IPS-NIHi11 (cell line): ENCODE measurements at places on chromosomes 6 and 20.

DNA sequence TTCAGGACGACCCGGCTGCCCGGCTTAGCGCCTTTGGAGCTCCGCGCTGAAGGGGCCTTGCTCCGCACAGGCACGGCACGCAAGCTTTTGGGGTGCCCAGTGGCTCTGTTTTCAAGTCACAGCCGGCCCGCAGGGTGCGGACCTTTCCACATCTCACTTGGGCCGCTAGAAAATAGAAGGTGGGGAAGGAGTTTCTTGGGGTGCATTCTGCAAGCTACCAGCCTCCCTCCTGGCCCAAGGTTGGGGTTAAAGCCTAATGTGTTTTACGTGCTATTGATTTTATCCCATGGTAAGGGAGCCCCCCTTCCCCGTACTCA is 561 bp downstream of the KAT14 start:
- no peak for DNase-seq

DNA sequence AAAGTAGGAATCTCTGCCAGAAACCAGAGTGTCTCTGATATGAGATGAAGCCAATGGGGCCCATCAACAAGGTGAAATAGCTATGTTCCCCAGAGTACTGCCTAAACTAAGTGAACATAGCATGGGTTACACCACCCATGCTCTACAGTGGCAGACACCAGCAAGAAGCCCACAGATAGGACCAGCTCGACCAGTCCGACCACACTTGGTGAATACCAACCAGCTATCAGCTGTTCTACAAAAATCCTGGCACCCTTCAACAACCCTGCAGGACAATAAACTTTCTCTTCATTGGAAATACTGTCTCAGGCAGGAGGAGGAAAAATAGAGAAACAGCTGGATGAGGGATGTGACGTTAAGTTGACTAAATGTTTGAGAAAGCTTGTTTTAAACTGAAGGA is 311.4 kb downstream of the EPM2A start:
- no peak for DNase-seq

GRCh38 chr6:117706504-117706903 is 31.2 kb downstream of the NUS1 start:
- DNase-seq, result no peak

- no peak for DNase-seq
These were observed 7.9 kb downstream of the KIAA1755 start for GRCh38 chr20:38252292-38253288.

- no peak for DNase-seq
These were observed 32.2 kb downstream of the AHI1 start for GRCh38 chr6:135465307-135465706.

- no peak for DNase-seq
These were observed 35.2 kb upstream of the MRGBP start for GRCh38 chr20:62760856-62761758.

DNA sequence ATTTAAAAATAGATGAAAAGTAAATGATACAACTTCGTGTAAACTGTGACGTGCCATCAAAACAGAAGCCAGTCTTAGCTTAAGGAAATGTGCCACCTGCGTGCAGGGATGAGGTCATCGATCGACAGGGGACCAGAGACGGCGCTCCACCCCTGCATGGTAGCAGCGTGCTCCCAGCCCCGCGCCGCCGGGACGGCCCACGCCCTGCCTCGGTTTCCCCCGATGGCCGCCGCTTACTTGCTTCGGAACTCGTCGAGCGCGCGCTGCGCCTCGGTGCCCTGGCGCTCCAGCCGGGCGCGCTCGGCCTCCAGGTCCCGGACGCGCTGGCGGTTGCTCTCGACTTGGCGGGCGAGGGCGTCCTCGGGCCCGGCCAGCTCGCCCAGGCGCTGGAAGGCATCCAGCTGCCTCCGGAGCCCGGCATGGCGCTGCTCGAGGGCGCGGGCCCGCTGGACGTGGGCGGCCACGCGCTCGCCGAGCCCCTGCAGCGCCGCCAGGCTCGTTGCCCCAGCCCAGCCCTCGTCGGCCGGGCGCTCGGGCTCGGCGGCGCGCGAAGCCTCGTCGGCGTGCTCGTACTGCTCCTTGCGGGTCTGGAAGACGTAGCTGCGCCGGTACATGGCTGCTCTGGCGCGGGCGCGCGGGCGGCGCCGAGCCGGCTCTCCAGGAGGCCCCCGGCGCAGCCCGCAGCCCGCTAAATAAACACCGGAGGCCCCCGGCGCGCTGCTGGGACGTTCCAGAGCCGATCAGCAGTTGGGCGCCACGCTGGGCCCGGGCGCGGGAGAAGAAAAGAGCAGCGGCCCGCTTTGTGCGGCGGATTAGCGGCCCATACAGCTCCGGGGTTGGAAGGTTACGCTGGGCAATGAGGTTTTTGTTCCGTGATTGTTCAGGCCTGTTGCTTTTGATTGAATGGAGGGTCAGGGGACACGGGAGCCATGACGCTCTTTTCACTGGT is at the start of gene BFSP1:
TSS of gene BFSP1 (minus strand) at position 664 of the 949 bp plus-strand sequence. CDS start at position 614, 50 bp downstream.
- peak; percentile 77 for DNase-seq

DNA sequence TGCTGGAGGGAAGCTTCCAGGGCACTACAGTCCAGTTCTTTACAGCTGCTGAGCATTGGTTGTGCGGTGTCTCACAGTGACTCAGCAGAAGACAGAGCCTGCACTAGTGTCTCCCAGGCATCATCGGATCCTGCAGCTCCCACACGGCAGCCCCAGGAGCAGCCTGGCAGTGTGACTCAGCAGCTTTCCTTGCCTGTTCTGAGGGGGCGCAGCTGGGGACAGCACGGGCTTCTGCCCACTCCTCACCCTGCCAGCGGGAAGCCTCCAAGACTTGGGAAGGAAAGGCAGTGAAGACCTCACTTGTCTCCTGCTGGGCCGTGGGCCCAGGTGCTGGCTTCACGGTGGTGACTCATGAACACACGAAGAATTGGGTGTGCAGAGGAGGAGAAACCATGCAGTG is 165.4 kb downstream of the SYNDIG1 start:
- peak; percentile 67 for DNase-seq

- DNase-seq, result peak; percentile 65
These were observed 116.1 kb upstream of the TRAF3IP2 start for GRCh38 chr6:111721753-111722154.

DNA sequence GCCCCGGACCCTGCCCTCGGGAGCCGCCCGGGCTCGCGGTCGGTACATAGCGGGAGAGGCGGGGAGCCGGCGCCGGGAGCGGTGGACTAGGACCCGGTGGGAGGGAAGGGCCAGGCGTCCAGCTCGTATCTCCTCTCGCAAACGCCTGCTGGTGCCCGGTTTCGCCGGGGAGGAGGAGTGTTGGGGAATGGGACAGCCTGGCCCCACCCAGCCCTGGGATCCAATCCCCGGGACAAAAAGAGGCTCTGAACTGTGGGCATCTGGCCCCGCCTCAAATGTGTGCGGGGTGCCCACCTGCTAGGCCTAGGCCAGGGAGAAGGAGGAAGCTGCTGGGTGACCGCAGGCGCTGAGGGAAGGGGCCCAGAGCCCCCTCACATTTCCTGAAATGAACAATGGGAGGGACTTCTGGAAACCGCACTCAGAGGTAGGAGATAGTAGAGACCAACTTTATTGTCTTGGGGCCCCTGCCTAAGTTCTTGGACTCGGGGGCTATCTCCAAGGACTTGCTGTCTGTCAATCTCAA is at the start of gene KCNK17:
TSS of gene KCNK17 (minus strand) at position 147 of the 523 bp plus-strand sequence. CDS start at position 48, 99 bp downstream.
- peak; percentile 75 for DNase-seq

- no peak for DNase-seq
These were observed 108.4 kb downstream of the GMPR start for GRCh38 chr6:16346831-16347230.

DNA sequence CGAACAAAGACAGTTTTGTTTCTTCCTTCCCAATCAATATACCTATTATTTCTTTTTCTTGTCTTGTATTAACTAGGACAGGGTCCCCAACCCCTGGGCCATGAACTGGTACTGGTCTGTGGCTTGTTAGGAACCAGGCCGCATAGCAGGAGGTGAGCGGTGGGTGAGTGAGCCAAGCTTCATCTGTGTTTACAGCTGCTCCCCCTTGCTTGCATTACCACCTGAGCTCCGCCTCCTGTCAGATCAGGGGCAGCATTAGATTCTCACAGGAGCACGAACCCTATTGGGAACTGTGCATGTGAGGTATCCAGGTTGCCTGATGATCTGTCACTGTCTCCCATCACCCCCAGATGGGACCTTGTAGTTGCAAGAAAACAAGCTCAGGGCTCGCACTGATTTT is 151.9 kb downstream of the CDKAL1 start:
- DNase-seq, result no peak

GRCh38 chr20:33594743-33595142 is 67.4 kb upstream of the C20orf144 start:
- no peak for DNase-seq
